ENCODE measurements at places on chromosomes 1 and 21. TPM values are rescaled to one million over a fixed set of nuclear protein-coding genes. Genes with fewer than 3 reads are reported as not detected.

GRCh38 chr1:119815928-119816327, 4.7 kb upstream of the REG4 start:
- no peak for DNase-seq

GRCh38 chr1:203937678-203938330, 76.4 kb downstream of the SNRPE start:
- DNase-seq, result no peak

DNA sequence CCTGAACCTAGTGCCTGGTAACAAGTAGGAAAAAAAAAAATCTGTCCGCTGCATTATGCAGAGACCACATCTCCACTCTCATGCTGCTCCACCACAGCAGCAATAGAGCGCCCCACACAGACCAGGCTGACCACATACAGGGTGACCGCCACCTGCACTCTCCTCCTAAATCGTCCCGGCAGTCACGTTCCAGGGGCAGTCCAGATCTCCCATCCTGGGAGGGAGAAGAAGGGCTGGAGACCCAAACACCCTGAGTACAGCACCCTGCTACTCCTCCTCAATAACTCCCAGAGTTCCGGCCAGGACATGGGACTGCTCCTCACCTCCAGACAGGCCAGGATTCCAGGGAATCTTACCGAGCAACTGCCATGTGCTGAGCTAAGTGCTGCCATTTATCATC, 15.3 kb downstream of the URB1 start:
- no peak for DNase-seq

DNA sequence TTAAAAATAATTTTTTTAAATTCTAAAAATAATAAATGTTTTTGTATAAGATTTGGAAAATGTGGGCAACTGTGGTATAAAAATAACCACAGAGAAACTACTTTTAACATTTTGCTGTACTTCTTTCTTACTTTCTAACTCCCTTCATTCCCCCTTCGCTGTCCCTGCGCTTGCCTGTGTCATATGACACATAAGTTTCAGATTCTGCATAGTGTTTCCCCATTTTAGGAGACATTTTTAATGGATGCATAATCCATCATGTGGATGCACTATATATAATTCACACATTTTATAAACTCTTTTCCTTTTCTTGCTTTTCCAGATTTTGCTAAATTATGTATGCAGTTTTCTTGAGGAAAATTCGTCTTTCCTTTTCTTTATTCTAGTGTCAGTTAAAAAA, 16.3 kb downstream of the ATG4C start:
- no peak for DNase-seq

DNA sequence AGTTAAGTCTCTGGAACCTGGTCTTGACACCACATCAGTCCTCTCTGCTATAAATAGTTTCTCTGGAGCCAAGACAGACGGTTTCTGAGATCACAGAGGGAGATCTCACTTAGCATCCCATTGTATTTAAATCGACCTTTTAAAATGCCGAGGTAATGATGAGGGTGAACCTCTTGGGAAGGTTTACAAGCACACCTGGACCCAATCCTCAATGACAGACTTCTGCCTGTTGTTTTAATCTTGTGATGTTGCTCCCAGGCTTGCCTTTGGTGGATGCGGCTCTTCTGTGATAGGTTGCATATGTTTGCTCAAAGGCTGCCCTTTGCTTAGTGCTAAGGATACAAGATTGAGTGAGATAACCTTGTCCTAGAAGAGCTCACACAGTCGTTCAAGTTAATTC, 104.6 kb upstream of the L1TD1 start:
- no peak for DNase-seq

Gene VANGL1
- total RNA-seq, result 12.2 TPM

- DNase-seq, result no peak
Observed at GRCh38 chr1:231544943-231545592, 16.6 kb downstream of the TSNAX start.

- no peak for DNase-seq
Observed at GRCh38 chr1:1169429-1170214, 4.1 kb upstream of the TTLL10 start.

DNA sequence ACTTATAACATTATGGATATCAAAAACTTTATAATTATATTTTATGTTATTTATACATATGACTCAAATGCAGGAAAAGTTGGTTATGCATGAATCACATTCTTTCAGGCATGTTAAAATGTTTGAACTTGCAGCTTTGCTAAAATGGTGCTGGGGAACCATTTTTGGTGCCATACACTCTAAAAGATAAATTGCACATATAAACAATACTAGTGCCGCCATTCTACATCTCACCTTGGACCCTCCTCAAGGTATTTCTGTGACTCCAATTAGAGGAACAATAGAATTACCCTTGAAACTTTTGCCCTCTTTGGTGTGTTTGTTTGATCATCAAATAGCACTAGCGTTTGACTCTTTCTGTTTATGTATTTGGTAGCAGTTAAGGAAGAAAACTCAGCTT, 997 bp downstream of the PRKACB start:
- DNase-seq, result no peak

GRCh38 chr1:244150071-244150470, 99.0 kb downstream of the ZBTB18 start:
- no peak for DNase-seq

DNA sequence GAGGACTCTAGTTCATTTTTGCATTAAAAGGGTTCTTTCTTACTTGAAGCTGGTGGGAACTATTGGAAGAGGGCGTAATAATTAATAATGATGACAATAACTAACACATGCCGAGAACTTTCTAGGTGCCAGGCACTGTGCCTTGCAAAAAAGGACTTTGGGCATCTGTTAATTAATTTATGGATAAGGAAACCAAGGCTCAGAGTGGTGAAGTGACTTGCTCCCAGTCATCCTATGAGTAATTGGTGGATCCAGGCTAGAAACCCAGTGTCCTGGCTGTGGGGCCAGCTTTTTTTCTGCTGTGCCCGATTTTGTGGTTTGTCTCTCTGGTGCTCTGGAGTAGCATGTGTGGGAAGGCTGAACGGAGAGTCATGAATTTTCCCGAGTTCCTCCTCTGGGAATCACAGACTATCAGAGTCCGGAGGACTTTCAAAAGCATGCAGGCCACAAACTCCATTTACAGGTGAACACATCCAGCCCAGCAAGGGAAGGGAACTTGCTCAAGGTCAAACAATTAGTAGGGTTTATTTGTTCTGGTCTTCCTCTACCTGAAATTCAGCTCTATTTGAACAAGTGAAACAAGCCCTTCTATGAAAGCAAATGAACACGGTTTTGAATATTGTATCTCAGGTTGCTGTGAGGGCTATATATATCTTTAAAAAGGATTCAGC, 23.4 kb downstream of the ROR1 start:
- DNase-seq, result no peak

- no peak for DNase-seq
Observed at GRCh38 chr1:246748867-246749266, 24.7 kb downstream of the SCCPDH start.

Gene C4BPB
- total RNA-seq, result not detected

Measured in lower leg skin (tissue), 4 donors.